ENCODE measurements at places on chromosomes 4 and X.

- DNase-seq, result no peak
Measured at GRCh38 chr4:19580095-19580494, 671.6 kb upstream of the SLIT2 start.

GRCh38 chrX:151901826-151902225 is 10.9 kb upstream of the MAGEA4 start:
- DNase-seq, result no peak

- no peak for DNase-seq
Measured at GRCh38 chr4:68466185-68466584, 18.9 kb downstream of the TMPRSS11E start.

DNA sequence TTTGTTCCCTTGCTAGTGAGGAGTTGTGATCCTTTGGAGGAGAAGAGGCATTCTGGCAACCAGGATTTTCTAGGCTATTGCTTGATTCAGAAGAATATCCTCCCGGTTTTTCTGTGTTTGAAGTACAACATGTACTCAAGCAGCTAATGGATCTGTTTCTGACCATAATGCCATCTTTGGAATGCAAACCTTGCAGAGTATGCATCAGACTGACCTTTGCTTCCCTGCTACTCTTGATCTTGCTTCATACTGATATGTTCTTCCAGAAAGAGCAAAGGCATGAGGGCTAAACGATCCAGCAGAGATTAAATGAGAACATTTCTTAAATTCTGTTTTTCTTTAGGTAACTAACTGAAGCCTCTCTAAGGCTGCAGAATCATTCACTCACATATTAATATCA is 265.4 kb upstream of the SLC7A11 start:
- no peak for DNase-seq

- DNase-seq, result no peak
Measured at GRCh38 chr4:40228497-40229365, 31.9 kb downstream of the RHOH start.

DNA sequence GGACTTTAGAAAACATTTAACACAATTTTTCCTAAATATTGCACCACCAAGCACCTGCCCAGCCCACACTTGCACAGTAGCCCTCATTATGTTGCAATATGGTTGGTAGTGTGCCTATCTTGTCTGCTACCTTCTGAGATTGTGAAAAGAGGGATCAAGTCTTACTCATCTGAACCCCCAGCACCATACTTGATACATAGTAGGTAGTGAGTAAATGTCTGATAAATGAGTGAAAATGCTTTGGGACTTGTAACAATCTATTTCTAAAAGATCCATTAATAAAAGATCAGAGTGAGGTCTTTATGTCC is 118.4 kb upstream of the MED14 start:
- DNase-seq, result no peak

DNA sequence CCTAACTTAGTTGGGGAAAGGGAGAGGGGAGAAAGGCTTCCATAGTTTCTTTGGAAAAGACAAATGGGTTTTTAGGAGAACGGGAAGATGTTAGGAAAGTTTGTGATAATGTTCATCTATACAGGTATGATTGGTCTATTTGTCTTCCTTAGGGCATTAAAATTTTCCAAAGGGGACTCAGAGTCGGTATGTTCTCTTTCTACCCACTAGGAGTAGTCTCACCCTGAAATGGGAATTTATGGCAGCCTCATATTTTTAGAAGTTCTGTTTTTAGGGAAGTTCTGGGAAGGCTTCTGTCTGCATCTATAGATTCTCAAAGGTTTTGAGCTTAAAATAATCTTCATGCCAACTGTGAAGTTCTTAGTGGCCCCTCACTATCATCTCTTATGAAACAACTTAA is 637.3 kb downstream of the ADGRL3 start:
- DNase-seq, result no peak

DNA sequence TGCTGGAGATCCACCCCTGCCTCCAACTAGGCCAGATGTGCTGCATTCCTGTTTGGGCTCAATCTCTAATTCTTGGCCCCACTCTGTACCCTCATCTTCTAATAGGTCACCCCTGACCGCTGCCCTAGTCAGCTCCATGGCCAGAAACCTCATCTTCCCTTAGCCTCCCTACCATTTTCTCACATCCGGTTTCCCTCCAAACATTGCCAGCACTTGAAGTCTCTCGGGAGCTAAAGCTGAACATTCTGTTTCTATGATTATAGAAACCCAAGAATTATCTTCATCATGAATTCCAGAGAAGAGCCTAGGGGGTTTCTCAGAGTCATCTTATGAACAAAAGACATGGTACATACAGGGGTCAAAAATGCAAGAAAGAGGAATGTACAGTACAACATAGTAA is 179.7 kb downstream of the AMELX start:
- DNase-seq, result no peak

DNA sequence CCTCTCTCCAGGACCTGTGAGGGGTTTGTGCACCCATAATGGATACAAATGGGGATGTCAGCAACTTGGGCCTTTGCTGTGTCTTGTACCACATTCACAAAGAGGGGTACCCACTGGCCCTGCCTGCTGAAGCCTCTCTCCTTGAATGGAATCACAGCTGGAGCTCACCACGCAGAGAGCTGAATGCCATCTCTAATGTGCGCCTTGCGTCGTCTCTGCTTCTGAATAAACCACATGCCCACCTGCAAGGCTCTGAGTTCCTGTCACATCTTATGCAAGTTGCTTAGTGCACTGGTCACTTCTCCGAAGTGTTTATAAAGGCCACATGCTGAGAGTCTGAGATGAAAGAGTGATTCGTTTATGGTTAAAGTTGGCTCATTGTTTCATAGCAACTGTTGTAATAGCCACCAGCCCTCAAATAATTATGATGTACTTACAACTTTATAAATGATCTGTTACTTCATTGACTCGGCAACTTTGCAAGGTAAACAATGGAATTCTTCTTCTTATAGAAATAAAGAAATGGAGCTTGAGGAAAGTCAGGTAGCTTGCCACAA is 6.2 kb upstream of the PUDP start:
- no peak for DNase-seq

DNA sequence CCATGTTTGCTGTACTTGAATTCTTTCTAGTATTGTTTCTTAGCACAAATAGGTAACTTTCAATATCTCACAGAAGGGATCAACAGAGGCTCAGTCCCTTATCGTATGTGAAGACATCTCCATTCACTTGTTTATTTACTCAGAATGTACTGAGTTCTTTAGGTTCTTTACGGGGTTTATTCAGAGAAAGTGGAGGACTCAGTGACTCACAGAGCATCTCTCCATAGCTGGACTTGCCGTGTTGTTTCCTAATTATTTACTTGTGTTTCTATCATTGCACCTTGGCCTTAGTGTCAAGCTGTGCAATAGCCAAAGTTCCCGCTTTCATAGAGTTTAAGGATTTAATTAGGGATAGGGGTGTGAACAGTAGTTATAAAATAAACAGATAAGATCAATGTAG is 57.1 kb downstream of the RHOH start:
- DNase-seq, result no peak

DNA sequence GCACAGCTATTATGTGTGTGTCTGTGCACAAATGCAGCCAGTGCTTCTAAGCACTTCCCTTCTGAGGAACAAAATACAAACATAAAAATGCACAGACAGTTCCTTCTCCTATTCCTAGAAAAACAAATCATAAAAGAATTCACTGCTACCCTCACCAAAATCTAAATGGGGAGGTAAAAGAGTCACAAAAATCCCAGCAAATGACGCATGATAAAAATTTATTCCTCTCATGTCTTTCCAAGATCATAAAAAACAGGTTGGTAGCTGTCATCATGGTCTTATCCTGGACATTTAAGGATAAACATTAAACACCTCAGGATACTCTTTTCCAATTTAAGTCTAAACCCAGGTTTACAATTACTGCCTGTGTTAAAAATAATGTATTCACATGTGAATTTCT is 124.9 kb downstream of the ADAMTS3 start:
- no peak for DNase-seq

GRCh38 chr4:41232406-41232805 is 18.1 kb upstream of the APBB2 start:
- no peak for DNase-seq

- DNase-seq, result no peak
Measured at GRCh38 chrX:104392350-104392749, 137.6 kb upstream of the ESX1 start.

DNA sequence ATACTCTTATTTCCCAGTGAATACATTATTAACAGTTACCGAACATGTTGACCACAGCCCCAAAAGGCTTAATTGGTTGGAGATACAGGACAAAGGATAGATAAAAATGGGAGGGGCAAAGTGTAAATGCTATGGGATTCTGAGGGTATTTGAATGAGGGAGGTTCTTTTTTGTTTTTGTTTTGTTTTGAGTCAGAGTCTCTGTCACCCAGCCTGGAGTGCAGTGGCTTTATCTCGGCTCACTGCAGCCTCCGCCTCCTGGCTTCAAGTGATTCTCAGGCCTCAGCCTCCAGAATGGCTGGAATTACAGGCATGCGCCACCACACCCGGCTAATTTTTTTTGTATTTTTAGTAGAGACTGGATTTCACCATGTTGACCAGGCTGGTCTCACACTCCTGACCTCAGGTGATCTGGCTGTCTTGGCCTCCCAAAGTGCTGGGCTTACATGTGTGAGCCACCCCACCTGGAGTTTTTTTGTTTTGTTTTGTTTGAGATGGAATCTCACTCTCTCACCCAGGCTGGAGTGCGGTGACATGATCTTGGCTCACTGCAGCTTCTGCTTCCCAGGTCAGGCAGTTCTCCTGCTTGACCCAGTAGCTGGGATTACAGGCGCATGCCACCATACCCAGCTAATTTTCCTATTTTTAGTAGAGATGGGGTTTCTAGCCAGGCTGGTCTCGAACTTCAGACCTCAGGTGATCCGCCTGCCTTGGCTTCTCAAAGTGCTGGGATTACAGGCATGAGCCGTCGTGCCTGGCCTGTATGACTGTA is 9.0 kb downstream of the UBE2K start:
- DNase-seq, result no peak

- DNase-seq, result no peak
Measured at GRCh38 chrX:105781804-105782203, 40.5 kb upstream of the NRK start.

DNA sequence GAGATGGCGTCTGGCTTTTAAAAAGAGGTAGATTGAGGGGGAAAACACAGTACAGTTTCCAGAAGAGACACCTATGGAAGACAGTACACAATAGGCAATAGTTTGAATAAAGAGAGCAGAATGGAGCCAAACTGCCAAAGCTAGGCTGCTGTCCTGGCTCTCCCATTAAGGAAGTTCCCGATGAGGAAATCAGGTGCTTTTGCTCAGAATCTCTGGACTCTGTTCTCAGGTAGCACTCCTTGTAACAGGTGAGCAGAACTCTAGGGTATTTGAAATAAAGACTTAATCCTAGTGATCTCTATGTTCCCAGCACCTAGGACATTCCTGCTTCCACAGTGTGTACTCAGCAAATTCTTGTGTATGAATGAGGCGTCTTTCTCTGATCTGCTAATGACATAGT is 1.6 kb downstream of the EGF start:
- DNase-seq, result no peak

- DNase-seq, result no peak
Measured at GRCh38 chr4:83438719-83439118, 16.9 kb downstream of the HELQ start.

DNA sequence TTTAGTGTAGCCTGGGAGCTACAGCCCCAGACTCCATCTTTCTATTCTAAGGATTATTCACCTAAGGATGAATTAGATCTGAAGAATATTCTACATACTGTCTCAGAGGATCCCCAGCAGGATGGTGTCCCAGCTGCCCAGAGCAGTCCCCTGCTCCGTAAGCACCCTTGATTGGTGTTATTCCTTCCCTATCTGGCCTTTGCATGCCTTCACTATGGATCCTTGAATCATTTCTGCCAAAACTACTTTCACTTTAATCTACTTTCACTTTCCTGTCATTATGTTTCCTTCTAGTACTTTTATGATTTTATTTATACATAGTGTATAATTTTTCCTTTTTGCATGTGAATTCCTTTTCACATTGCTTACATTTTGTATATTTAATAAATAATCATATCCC is 39.2 kb downstream of the ARHGAP24 start:
- DNase-seq, result no peak

- no peak for DNase-seq
Measured at GRCh38 chr4:176187624-176188023, 7.8 kb downstream of the SPATA4 start.

DNA sequence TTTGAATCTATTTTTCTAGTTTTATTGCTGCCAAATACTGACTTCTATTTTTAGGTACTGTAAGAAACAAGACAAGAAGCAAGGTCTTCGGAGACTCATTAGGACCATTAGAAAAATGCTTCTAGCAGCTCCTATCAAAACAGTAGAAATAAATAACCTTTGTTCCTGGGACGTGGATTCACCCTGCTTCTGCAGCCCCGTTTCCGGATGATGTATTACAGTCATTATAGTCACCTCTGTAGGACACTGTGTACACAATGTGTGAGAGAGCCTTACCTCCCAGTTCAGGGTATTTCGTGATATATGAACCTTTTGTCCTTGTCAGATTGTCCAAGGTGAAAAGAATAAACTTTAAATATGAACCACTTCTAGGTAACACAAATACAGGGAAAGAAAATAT is 484.0 kb upstream of the TECRL start:
- DNase-seq, result no peak

DNA sequence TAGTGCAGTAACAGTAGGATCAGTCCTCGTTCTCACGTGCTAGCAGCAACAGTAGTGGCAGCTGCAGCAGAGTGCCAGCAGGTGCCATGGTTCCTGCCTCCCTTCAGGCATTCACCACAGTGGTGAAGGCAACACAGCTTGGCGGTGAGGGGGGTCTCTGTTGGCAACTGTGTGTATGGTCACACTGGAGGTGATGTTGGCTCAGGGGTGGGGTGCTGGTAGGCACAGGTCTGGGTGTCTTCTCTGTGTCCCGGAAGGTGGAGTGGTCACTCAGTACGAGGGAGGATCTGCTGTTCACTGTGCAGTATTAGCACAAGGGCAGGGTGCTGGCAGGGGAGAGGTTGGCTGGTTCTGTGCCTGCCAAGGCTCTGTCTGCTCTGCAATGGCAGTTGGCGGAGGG is 671.8 kb downstream of the CCSER1 start:
- DNase-seq, result no peak

DNA sequence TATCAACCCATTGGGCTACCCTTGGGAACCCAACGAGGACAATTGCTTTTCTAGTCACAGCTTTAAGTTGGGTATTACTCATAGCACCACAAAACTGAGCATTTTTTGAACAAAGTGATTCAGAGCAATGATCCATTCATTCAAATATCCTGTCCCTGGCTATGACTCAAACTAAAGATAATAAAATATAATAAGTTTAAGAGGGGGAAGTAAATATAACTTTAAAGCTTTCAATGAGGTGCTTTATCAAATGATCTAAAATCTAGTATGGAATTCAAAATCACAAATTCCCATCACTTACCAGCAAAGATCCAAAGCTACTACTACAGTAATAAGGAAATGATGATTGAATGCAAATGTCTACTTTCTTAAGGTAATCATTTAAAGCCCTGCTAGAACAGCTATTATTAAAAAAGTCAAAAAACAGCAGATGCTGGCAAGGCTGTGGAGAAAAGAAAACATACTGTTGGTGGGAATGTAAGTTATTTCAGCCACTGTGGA is 39.8 kb upstream of the S100G start:
- DNase-seq, result no peak

DNA sequence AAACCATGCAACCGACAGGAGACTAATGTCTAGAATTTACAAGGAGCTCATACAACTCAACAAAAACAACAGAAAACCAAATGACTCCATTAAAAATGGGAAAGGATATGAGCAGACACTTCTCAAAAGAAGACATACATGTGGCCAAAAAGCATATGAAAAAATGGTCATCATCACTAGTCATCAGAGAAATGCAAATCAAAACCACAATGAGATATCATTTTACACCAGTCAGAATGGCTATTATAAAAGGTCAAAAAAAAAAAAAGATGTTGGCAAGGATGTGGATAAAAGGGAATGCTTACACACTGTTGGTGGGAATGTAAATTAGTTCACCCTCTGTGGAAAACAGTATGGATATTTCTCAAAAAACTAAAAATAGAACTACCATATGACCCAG is 50.5 kb upstream of the CHRDL1 start:
- no peak for DNase-seq
